ENCODE measurements at places on chromosomes 3 and 15.

GRCh38 chr15:91186904-91187656, 87.0 kb downstream of the SV2B start:
- no peak for DNase-seq

- DNase-seq = no peak
Measured at GRCh38 chr3:129974833-129975704, 549 bp downstream of the TRH start.

DNA sequence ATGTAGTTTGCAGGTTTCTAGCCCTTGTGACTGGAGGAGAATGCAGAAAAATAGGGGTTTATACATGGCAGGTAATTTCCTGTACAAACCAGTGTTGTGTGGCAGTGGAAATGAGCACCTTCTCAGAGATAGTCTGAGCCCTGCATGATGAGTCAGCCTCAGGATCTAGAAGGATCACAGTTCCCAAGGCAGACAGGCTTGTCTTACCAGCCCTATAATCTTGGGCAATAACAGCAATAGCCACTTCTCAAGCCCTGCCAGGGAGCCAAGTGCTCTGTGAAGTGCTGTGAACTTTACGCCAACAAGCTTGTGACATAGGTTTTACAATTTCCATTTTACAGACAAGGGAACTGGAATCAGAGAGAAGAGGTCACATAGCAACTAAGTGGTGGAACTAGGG, 89.4 kb downstream of the CD47 start:
- no peak for DNase-seq

- DNase-seq = no peak
Measured at GRCh38 chr3:98594628-98595324, 1.4 kb upstream of the CPOX start.

DNA sequence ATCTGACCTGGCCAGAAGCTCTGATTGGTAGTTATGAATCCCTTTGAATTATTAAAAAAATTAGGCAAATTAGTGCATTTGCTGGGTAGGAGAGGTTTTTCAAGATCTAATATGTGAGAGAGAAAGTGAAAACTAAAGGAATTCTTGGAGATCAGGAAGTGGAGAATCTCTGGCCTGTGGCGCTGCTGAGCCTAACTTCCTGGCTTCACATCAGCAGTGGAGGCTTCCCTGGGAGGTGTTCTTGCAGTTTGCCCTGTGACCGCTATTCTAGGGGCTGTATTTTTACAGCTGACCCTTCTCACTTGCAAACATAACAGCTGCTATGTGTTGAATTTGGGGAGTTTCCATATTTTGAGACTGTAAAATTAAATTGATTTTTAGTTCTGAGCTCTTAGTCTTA, 166.4 kb downstream of the ATG7 start:
- no peak for DNase-seq

DNA sequence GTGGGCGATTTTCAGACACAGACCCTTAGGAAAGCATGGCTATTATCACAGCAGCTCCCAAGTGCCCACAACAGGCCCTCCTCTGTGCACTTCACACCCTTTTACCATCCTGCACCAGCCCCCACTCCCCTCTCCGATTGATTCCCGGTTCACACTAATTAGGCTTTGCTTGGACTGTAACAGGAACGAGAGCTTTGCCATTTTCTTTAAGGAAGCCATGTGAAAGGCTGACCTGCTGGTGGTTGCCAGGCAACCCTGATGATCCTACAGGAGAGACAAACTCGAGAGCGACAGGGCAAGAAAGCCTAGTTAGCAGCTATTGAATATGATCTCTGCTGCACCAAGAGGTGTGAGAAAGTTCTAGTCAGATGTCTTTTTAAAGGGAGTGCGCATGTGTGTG, 28.2 kb upstream of the DET1 start:
- no peak for DNase-seq

GRCh38 chr15:73923156-73923487, 3.1 kb upstream of the LOXL1 start:
- no peak for DNase-seq

DNA sequence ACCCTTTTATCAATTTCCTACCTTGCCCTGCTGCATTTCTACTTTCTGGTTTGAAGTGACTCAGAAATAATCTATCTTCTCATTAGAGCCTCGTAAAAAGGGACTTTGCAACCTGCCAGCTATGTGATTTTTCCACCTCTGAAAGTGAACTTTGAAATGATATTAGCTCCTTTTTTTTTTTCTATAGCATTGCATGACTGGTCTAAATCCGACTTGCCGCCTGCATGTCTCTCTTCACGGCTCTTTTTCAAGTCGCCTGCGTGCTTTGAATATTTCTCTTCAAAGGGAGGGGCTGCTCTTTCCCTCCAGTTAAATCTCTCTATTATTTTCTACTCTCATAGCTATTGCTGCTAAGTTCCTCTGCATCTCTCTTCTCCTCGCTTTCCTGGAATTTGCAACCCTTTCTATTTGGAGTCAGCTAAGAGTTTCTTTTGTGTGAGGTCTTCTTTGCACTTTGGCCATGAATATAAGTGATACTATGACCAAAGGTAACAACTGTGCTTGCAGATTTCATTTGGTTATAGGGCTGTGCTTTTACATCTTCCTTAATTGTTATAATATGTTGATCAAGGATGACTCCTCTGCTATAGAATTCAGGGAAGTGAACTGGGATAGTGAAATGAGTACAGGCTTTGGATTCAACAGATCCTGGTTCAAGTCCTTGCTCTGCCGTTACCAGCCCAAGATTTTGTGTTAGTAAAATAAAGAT, 541.1 kb downstream of the AGBL1 start:
- DNase-seq = no peak

DNA sequence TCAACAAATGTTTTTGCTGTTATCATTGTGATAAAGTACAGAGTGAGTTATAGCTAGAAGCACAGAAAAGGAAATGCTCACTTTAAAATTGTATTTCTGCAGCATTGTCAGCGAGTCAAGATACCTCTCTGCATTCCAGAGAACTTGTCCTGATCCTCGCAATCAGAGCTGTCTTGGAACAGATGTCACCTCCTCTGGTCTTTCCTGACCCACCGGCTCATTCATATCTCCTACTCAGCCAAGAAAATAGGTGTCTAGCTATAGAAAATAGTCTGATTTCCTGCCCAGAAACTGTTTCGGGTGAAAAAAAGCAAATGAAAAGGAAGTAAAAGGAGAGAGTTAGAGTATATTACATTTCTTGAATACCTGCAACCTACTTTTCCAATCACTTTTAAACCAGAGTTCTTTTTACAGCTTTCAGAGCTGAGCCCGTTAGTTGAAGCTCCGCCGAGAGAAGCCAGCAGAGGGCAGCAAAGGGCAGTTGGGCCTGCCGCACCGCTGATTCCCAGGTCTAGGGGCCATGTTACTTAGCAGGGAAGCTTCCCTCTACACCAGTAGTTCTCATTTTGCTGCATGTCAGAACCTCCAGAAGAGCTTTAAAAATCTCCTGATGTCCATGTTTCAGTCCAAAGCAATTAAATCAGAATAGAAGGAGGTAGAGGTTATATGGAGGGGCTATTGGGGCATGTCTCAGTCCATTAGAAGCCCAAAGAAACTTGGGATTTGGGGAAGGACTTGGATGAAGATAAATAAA, 185.7 kb upstream of the THRB start:
- peak; percentile 8 for DNase-seq

Data from stimulated activated CD8-positive, alpha-beta memory T cell treated with anti-CD3 and anti-CD28 coated beads, Interleukin-12 subunit alpha, Interleukin-12 subunit beta, amount 100 ng/mL, for 1 hour (primary cell).